CD4-positive, CD25-positive, alpha-beta regulatory T cell (primary cell): ENCODE measurements at places on chromosomes 5 and 9. TPM values are rescaled to one million over a fixed set of nuclear protein-coding genes. Genes with fewer than 3 reads are reported as not detected.
A peak's percentile ranks its signal among the peaks of the same experiment; 100 is the strongest.

The ELAVL2 gene
- not detected for total RNA-seq

The MTMR12 gene
- total RNA-seq = 27.7 TPM

DNA sequence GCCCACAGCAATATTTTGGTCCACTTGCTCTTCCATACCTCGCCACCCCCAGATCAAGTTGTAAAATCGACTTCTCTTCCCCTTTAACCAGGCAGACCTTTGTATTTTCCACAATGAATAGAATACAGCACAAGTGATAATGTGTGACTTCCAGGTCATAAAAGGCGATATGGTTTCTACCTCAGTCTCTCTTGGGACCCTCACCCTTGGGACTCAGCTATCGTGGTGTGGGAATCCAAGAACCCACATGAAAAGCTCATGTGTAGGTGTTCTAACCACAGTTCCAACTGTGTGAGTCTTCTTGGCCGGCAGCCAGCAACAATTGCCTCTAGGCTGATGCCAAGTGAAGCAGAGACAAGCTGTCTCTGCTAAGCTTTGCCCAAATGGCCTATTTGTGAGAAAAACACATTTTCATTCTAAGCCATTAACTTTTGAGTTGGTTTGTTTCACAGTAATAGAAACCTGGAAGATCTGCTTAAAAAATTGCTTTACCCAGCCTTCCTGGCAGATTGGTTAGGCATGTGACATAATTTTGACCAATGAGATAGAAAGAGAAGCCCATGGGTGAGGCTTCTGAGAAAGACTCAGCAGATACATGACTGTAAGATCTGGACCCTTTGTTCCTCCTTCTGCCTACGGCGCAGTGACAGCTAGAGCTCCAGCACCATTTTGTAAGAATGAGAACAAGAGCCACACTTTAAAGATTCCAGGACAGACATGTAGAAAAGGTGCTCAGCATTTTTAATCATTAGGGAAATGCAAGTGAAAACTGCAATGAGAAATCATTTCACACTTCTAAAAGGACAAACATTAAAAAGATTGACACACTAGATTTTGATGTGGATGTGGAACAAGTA lies 18.3 kb upstream of the MLLT3 start:
- H3K27me3 ChIP-seq = no peaks in the 10 kb centered on the region
- peak overlapping the region; percentile 9 for H3K4me3 ChIP-seq
- H3K4me1 ChIP-seq = peaks cover 8% of the 10 kb centered on the region
- no peaks in the 10 kb centered on the region for H3K36me3 ChIP-seq

DNA sequence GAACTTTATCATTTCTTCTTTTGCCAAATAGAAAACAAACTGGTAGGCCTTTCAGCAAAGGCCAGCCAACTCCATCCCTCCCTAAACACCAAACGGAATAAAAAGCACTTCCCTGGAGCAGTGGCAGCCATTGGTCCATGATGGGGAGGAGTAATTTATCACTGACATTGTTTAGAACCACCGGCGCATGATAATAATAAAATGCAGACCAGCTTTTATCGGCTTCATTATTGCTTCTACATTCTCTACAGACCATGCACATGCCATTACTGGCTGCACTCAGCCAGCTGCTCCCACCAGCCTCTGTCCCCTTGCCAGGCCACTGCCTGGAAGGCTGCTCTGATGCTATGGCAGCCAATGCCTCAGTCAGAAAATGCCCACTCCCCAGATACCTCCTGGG lies 45.9 kb downstream of the ABCA1 start:
- no peak overlapping the region for H3K4me3 ChIP-seq
- H3K27me3 ChIP-seq = no peaks in the 10 kb centered on the region
- no peaks in the 10 kb centered on the region for H3K4me1 ChIP-seq

- no peak for DNase-seq
- no peak overlapping the region for H3K27ac ChIP-seq
- no peaks in the 10 kb centered on the region for H3K36me3 ChIP-seq
- no peak overlapping the region for H3K4me3 ChIP-seq
- no peaks in the 10 kb centered on the region for H3K4me1 ChIP-seq
- H3K27me3 ChIP-seq = no peaks in the 10 kb centered on the region
Measured at GRCh38 chr9:72924154-72924790, 28.6 kb downstream of the ALDH1A1 start.

DNA sequence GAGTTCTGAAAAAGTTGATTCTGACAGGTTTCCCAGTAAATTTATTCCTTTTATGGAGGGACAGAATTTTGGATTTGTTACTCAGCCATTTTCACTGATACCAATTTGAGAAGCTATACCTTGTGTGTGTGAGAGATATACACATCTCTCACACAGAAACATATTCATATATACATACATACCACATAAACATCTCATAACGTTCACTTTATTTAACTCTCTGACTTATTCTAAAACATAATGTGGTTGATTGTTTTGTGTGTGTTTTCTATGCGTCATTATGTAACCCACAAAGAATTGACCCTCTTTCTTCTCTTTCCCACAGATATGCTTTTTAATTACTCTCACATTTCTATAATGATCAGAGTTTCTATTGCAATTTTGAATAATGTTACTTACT lies 570.8 kb upstream of the TLE4 start:
- no peak overlapping the region for H3K27ac ChIP-seq
- H3K27me3 ChIP-seq = no peaks in the 10 kb centered on the region
- no peaks in the 10 kb centered on the region for H3K36me3 ChIP-seq
- no peak for DNase-seq
- H3K4me1 ChIP-seq = no peaks in the 10 kb centered on the region
- H3K4me3 ChIP-seq = no peak overlapping the region

- H3K4me1 ChIP-seq = peaks cover 7% of the 10 kb centered on the region
- no peak overlapping the region for H3K4me3 ChIP-seq
- no peak for DNase-seq
- no peak overlapping the region for H3K27ac ChIP-seq
- peaks cover 21% of the 10 kb centered on the region for H3K36me3 ChIP-seq
- H3K27me3 ChIP-seq = no peaks in the 10 kb centered on the region
Measured at GRCh38 chr9:99953861-99954507, 47.5 kb downstream of the STX17 start.
